ENCODE measurements at places on chromosomes 7 and 10.

DNA sequence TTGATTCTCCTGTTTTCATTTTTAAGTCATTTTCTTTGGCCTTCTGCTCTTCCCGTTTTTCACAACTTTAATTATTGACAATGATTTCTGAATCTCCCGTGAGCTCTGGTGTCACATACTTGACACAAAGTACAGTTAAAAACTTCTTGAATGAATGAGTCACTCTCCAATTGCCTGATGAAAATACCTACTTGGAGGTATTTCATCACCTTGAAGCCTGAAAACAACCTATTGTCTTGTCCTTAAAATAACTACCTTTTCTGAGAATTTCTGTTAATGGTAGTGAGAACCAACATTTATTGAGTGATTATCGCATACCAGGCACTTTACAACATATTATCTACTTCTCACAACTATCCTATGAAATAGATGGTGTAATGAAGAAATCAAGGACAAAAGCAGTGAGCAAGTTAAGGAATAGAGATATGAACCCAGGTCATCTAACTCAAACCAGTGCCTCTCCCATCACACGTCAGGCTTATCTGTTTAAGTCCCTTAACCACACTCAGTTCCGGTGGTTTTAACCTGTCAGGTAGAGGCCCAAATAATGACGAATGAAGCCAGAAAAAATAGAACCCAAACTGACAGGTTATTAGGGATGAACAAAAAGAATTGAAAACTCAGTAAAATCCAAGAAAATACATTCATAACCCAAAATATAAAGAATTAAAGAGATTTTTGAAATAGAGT lies 11.6 kb downstream of the BET1 start:
- DNase-seq = no peak

GRCh38 chr10:71998840-71999194 lies 34.6 kb downstream of the CHST3 start:
- no peak for DNase-seq

GRCh38 chr7:32761451-32762205 lies 129.9 kb downstream of the KBTBD2 start:
- no peak for DNase-seq

GRCh38 chr10:107739951-107740350 lies 575.4 kb upstream of the SORCS1 start:
- DNase-seq = no peak

DNA sequence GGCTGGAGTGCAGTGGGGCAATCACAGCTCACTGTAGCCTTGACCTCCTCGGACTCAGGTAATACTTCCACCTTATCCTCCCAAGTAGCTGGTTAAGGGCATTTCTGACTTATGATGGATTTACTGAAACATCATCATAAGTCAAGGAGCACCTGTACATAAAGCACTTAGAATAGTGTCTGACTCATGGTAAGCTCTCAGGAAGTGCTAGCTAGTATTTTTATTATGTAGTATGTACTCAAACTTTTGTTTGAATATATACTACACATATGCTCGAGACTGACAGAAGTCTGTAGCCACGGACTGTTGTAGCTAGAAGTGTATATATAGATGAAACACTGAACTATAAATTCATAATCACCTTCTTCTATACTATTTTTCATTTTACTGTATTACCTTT lies 107.5 kb upstream of the DNAJB12 start:
- DNase-seq = no peak

DNA sequence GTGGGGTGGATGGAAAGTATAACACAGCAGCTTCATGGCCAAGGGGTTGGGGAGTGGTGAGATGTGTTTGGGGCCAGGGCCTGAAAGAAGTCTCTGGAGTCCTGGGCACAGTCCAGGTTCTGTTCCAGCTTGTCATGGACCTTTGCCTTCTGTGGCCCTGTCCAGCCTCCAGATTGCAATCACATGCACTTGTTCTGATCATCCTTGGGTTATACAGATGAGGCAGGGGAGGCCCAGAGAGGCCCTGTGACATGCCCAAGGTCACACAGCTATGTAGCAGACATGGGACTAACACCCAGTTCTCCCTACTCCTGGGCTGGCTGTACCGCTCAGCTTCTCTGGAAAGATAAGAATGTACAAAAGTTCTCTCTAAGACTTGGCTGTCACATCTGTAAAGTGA lies 11.7 kb downstream of the VWA2 start:
- DNase-seq = no peak

GRCh38 chr7:36180121-36180520 lies 27.1 kb downstream of the EEPD1 start:
- DNase-seq = no peak

- no peak for DNase-seq
Observed at GRCh38 chr7:139871331-139871730, 42.3 kb downstream of the TBXAS1 start.

DNA sequence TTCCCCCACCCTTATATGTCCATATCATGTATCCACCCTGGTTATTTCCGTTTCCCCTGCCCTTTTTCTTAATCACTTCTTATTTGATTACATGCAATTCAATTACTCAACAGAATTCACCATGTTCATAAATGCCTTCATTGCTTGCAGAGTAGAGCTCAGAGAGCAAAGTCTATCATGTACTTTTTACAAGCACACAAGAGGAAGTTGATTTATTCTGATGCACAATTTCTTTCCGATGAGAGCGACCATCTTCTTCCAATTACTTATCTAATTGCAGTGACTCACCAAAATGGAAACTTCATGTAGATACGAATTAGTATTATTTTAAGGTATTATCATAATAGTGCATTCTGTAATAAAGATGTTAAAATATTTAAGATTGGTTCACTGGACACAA lies 430.5 kb upstream of the KLF6 start:
- DNase-seq = no peak

DNA sequence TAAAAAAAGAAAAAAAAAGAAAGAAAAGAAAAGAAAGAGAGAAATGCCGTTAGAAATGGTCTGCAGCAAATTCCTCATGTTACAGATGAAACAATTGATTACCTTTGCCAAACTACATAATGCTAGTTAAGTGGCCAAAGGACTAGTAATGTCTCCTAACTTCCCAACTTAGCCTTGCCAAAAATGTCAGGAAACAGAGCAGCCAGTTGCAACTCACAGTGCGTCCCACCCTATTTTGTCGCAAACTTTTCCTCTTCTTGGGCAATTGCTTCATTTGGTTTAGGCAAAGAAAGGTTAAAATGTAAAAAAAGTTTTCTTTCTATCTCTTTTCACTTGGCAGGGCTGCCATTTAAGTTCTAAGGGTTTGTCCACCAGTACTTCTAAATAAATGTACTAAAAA lies 53.1 kb downstream of the APBB1IP start:
- DNase-seq = no peak

DNA sequence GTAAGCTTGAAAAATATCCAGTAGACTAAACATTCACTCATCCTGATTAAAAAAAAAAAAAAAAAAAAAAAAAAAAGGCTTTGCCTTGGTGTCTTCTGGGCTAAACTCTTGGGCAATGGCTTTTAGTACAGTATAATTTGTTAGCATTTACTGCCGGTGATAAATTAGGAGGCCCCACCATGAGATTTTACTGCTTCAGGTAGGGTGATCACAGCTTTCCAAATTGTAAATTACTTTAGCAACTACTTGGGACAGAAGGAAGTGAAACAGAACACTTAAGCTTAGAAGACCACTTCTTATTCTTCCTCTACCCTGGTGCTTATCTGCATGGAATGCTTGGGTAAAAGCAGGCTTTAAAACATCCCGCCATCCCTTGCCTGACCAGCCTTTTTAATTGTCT lies 152.1 kb downstream of the HIBADH start:
- DNase-seq = no peak

DNA sequence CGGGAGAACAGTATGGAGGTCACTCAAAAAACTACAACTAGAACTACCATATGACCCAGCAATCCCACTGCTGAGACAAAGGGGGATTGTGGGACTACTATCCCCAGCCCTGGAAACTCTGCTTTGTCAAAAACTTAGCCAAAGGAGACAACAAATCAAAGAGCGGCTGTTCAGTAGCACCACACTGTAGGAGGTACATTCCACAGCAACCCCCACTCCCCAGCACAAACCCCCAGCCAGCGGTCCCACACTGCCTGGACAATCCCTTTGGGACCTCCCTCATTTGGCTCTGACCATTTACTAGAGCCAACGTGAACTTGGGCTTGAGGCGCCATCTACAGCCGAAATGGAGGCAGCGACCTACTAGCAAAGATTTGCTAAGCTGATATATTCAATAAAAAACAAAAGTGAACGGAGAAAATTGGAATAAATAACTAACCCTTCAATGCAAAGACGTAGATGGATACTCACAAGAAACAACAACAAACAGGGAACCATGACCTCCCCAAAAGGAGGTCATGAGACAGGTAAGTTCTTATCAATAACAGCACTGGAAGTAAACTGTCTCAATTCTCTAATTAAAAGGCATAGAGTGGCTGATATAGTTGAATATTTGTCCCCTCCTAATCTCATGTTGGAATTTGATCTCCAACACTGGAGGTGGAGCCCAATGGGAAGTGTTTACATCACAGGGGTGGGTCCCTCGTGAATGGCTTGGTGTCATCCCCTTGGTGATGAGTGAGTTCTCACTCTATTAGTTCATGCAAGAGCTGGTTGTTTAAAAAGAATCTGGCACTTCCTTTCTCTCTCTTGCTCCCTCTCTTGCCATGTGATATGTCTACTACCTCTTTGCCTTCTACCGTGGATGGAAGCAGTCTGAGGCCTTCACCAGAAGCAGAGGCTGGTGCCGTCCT lies 119.0 kb upstream of the KCNMA1 start:
- DNase-seq = no peak

- no peak for DNase-seq
Observed at GRCh38 chr10:10007957-10008356, 1009.7 kb upstream of the CELF2 start.

DNA sequence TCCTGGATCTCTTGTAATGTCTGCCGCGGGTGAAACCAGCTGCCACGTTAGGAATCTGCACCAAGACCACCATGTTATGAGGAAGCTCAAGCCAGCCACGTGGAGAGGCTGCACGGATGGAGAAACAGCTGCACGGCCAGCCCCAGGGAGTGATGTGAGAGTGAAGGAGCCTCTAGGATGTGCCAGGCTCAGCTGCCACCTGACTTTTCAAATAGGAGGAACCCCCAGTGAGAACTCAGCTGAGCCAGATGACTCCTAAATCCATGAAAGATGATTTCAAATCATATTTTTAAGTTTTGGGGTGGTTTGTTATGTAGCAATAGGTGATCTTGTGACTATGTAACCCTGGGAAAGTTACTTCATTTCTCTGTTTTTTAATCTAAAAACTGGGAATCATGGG lies 71.7 kb downstream of the PRKAG2 start:
- no peak for DNase-seq

- DNase-seq = no peak
Observed at GRCh38 chr7:142784096-142784495, 13.3 kb downstream of the PRSS2 start.

GRCh38 chr7:10192074-10192473 lies 781.6 kb upstream of the PHF14 start:
- DNase-seq = no peak
